ENCODE measurements at places on chromosomes 3 and 15.

DNA sequence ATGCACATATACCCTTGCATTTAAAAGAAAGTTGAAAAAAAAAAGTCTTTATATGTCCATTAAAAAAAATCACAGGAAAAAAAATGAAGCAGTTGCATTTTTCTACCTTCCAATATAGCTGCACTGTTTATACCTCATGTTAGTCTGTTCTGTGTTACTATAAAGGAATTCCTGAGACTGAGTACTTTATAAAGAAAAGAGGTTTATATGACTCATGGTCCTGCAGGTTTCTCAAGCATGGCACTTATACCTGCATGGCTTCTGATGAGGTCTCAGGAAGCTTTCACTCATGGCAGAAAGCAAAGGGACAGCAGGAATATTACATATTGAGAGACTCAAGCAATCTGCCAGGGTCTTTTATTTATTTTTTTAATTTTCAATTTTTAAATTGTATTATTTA is 277.2 kb upstream of the BCHE start:
- DNase-seq = no peak

- DNase-seq = no peak
Observed at GRCh38 chr15:78255421-78256043, 8.8 kb upstream of the DNAJA4 start.

GRCh38 chr3:140527156-140527555 is 150.7 kb upstream of the TRIM42 start:
- no peak for DNase-seq

- no peak for DNase-seq
Observed at GRCh38 chr15:84816694-84817465, at the start of gene ALPK3. Gene ALPK3 (plus strand): TSS chr15:84817356. CDS start chr15:84817453, 97 bp downstream.

DNA sequence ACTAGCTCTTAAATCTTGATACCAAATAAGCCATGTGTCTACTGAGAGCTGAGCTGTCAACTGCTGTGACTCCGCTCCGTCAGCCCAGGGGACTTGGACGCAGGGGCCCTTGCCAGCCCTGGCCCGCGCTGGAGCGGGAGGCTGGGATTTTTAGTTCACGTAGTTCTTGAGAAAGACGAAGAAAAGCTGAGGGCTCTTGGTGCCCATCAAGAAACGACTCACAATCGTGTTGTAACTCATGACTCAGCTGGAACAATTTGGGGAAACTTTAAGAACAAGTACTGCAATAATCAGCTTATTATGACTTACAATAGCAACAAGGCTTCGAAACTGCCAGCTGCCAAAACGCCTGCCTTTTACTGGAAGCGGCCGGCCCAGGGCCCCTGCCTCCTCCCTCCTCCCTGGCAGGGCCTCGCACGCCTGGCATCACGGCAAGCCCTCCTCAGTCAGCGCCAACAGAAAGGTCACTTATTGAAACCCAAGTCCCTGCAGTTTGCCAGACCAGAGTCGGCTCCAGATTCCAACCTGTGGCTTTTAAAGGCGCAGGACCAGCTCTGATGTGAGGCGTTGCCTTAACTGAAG is 60.3 kb downstream of the RGMA start:
- peak; percentile 22 for DNase-seq

DNA sequence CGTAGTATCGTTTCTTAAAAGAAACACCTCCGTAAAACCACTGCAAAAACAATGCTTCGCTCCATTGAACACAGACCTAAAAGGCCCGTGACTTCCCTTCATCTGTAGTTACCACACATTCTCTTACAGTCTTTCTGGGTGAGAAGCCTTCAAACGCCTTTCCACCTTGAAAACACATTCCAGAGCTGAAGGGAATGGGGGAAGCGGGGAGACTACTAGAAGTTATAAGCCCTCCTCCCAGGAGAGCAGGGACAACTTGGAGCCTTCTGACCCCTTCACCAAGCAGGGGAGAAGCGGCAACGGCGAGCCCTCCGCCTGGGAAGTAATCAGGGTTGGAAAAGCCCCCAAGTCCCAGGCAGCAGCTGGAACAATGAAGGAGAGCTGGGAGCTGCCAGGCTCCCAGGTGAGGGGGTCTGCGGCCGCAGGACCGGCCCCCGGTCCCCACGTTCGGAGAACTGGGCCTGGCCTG is 461 bp downstream of the SECISBP2L start:
- no peak for DNase-seq

GRCh38 chr3:144265542-144266100 is 294.0 kb downstream of the DIPK2A start:
- no peak for DNase-seq

DNA sequence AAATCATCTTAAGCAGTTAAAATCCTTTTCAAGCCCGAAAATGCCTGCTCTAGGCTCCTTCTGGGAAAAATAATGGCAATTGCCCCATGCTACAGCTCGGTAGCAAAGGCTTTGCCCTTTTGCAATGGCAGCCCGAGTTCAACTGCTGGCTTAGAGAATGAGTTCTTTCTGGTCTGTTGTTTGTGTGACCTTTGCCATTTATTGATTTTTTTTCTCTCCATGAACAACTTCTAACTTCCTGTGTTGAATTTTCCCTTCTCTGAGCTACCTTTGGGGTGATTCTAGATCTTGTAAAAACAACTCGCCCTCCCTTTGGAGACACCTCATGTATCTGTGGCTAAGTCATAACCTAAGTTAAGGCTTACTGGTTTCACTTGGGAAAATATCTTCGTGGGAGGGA is 139.3 kb downstream of the PLCH1 start:
- no peak for DNase-seq

DNA sequence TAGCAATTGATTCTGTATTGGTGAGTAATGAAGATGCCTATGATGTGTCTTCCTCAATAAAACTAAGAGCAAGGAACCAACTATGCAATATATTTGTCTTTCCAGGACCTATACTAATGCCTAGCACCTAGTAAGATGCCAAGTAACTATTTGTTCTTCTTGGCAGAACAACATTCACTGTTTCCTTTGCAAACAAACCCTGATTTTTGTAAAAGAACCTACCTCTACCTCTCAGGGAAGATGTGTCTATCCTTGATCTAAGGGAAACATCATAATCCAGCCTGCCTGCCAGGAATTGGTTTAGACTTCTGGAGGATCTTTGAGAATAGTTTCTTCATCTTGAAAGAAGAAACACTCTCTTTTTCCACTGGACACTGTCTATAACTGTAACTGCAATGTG is 3.8 kb upstream of the ADPRH start:
- no peak for DNase-seq

- no peak for DNase-seq
Observed at GRCh38 chr3:62678841-62679240, 196.4 kb downstream of the CADPS start.

GRCh38 chr15:89671687-89672086 is 7.5 kb downstream of the PLIN1 start:
- no peak for DNase-seq

DNA sequence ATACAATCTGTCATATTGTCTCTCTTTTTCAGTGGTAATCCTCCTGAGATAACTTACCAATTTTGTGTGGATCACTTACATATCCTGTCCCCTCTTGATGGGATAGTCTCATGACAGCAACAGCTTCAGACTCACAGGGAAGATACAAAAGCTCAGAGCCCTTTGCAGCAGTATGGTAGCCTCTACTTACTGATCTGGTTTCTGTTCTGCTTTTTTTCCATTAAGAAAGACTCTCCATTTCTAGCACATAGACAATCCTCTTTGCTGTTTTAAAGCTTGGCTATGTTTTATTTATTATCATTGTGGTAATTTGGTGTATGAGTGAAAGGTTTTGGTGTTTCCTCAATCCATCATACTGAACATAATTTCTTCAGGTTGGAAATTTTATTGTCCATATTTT is 25.4 kb upstream of the SOX14 start:
- no peak for DNase-seq

Measured in Caco-2 (cell line).